ENCODE measurements at places on chromosomes 13 and 19.

DNA sequence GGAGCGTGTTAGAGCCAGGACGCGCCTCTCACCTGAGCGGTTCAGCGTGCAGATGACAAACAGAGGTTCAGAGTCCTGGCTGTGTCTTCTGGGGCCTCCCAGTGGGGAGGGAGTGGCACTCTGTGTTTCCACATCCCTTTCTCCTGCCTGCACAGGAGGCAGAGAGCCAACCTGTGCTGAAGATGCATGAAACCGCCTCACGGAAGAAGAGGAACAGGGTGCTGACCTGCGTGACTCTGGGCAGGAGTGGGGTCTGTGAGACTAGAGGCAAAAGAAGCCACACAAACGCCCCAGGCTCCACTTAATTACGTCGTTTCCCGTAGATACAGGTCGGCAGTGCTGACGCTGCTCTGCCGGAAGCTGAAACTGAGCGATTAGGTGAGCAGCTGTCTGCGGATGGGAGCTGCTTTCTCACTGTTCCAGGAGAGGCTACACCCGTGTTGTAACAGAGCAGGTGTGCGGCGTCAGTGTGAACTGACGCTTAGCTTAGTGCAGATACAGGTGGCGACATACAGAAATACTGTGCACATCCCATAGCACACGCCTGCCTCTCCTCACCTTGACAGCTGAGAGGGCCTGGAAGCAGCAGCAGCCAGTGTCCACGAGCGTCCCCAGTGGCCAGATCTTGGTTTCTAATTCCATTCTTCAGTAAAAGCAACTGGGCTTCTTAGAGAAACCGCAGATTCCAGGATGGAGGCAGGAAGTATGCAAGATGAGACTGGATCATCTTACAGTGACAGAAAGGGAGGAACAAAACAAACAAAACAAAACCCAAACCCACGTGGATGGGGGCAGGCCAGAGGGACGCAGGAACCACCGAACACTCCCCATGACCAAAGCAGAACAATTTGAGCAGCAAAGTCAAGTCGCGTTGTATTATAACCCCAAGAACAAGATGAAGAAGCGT lies 37.7 kb upstream of the MCF2L start:
- DNase-seq, result no peak

DNA sequence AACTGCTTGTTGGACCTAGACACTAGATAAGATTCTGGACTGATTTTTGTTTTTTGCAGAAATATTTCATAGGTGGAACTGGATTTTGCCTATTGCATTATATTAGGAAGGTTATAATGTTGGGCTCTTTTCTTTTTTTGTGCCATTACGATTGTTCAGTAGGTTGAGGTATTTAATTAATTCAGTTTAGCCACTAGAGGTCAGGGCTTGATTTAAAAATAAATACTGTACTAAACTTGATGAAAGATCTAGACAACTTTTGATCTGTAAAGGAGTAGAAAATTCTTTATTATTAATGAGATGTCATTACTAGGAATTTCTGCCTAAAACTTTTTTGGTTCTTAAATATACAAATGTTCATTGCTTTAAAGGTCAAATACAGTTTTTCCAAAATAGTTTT lies 15.2 kb upstream of the SUPT20H start:
- peak; percentile 13 for DNase-seq

DNA sequence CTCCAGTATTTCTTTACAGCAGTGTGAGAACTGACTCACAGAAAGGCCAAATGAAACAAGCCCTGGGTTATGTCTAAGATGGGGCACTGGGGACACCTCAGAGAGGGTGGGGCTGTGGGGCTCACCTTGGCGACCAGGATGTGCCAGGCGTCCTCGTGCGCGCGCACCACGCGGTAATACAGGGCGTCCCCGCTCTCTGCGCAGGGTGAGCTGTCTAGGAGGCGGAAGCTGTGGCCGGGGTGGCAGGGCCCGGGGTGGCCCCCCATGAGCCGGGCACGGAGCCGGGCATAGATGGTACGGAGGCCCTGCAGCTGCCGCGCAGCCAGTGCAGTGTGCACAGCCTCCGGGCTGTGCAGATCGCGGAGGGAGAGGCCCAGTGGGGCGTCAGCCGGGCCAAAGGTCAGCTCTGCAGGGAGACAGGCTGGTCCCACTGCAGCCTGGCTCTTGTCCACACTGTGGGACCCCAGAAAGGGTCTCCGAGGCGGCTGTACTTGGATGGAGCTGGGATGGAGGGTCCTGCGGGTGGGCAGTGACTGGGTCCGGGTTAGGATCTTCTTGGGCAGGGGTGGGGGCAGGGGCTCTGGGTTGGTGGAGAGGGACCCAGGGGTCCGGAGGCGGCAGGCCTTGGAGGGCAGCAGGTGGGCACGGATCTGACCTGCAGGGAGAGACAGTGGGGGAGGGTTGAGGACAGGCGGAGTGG lies 3.4 kb downstream of the PEAK3 start:
- no peak for DNase-seq

DNA sequence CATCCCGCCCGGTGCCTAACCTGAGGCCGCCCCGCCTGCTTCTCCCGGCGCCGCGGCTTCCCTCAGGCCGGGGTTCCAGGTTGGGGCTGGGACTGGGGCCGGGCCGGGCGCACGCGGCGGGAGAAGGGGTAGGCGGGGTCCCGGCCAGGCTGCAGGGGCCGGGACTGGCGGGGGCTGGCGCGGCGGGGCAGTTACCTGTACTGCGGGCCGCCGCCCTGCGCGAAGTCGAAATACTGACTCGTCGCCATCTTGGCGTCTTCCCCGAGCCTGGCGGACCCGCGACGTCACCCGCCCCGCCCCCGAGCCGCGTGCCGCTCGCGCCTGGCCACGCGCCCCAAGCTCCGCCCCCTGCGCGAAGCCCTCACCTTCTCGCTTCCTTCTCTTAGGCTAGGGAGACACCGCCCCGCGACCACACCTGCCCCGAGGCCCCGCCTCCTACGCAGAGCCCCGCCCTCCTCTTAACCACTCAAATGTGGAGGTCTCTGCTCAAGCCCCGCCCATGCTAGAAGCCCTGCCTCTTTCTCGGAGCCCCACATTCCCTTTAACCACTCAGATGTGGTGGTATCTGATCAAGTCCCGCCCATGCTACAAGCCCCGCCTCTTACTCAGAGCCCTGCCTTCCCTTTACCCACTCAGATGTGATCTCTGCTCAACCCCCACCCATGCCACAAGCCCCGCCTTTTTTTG lies at the start of gene ZFR2:
Gene ZFR2 (minus strand): TSS at position 269 of the 687 bp plus-strand sequence. CDS start 21 bp downstream, at position 248.
- DNase-seq, result peak; percentile 22

DNA sequence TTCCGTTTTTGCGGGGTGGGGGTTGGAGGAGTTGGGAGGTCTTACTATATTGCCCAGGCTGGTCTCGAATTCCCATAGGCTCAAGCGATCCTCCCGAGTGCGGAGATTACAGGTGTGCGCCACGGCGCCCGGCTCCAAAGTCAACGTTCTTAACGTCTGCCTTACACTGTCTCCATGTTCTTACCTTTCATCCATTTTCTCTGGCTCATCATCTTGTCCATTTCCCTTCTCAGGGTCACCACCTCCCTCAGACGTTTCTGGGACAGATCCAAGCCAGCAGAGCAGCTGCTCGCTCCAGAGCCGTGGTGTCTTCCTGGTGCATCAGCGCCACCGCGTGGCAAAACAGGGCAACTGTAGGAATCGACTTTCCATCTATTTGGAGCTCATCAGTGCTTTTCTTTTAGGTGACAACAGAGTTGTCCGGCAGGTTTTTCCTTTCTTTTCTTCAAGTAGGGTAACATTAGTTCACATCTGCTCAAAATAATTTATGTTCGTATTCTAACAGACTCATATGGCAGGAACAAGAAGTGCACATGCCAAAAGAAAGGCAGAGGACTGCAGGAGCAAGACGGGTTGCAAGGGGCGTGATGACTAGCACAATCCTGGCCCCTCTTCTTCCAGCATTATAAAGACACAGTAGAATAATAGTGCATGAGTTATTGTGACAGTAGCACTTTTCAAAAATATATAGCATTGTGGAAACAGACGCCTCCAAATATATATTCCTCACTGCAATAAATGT lies 103.1 kb upstream of the ABCC4 start:
- peak; percentile 76 for DNase-seq

GRCh38 chr13:86992251-86992650 lies 678.9 kb upstream of the SLITRK5 start:
- no peak for DNase-seq

- DNase-seq, result peak; percentile 55
Measured at GRCh38 chr19:871446-872265, 12.2 kb downstream of the CFD start.

- no peak for DNase-seq
Measured at GRCh38 chr13:66723576-66723975, 506.6 kb downstream of the PCDH9 start.

- DNase-seq, result no peak
Measured at GRCh38 chr19:9673912-9674662, 813 bp downstream of the ZNF562 start.

DNA sequence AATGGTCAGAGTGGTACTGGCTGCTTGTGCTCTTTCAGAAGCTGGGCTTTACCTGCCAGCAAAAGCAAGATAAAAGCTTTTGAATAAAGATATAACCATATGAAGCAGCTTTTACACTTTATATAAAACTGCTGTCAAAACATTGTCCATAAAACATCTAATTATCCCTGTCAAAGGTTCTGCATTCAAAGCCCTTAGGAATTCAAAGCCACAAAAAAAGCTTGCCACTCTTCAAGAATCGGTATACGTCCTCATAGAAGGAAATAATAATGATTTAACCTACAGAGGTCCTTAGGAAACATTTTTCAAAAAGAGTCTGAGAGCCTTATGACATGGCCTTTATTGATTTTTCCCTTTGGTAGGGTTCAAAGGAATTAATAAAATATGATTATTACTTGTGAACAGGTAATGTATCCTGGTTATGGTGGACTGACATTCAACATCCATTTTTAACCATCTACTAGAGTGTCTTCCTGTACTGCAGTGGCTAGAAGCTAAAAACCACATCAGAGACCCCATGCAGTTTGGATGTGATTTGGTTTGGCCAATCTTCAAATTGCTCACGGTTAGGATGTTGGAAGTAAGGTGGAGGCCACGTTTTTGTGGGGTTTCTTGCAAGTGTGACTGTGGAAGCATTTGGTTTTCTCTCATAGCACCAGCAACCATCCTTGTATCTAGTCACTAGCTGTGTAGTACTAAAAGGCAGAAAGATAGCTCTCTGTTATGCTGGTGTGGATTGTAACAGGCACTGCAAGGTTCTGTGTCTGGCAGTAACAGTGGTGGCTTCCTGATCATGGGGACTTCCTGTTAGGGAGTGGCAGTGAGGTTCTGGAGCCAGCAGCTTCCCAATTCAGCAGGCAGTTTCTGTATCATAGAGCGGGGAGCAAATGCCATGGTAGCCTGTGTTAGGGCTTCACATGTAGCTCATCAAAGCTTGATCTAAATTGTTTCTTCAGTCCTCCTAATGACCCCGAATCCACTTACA lies 441.5 kb downstream of the DIAPH3 start:
- no peak for DNase-seq

DNA sequence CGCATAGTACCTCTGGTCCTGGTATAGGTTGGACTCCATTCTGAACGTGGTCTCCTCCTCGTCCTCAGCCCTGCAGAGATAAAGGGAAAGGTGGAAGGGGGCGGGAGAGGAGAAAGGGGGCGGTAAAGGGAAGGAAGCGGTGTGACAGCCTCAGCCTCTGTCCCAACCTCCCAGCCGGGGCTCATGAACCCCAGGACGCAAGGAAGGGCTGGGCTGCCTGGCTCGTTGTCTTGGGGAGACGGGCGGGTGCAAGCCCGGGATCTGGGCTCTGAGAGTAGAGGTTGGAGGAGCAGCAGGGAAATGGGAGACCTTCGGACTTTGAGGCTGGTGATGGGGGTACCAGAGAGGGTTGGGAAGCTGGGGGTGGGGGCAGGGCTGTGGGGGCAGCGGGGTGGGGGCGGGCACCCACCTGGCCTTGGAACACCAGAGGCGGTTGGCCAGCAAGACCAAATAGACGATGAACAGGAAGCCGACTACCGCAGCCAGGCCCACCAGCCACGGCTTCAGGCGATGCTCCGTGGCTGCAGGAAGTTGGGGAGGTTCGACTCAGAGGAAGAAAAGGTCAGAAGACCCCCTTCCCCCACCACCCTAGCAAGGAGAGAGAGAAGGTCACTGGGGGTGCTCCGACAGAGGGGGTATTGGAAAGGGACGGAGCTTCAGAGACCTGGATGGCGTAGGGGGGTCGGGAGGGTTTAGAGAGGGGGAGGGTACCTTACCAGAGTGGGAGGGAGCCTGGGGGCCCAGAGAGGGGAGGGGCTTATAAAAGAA lies 1.7 kb downstream of the SMIM24 start:
- peak; percentile 34 for DNase-seq

Measured in naive thymus-derived CD8-positive, alpha-beta T cell (primary cell).